Caki2 (cell line): ENCODE measurements at places on chromosomes 16 and 17. TPM values are rescaled to one million over a fixed set of nuclear protein-coding genes. Genes with fewer than 3 reads are reported as not detected.

DNA sequence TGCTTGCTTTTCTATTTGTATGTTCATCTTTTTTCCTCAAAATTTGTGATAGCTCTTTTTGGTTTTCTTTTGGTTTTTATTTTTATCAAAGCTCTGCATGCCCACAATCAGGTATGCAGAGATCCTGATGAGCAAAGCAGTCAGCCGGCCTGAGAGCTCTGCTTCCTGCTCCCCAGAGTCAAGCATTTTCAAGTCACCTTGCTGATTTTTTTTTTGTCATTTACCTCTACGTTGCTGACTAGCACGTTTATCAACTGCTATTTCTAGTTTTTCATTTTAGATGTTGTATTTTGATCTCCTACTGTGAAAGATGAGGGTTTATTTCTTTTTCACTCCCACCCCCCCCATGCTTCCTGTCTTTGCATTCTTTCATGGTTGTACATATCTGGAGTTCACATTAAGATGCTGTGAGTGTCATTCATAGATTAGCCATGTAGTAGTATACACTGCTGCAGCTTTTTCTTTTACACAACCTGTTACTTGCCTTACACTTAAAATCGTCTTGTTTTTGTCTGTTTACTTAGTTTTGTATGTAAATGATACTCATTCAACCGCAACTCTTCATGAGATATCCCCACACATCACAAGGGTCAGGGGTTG, 196.2 kb downstream of the LGALS9B start:
- DNase-seq: no peak

DNA sequence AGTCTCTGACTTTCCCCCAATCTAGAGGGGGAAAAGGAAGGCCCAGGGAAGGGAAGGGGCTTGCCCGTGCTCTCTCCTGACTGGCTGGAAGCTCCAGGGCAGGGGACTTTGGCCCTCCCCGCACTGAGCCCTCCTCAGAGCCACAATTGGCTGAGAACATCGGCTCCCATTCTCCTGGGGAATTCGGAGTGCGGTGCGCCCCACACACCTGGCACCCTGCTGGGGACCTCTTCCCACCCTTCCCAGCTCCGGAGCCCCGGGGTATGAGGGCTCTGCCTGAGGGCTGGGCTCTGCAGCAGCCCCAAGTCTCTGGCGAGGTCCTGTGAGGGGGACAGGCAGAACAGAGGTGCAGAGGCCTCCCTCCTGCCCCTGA, 36.0 kb downstream of the PIMREG start:
- DNase-seq: no peak

GRCh38 chr17:79633154-79633553, 22.3 kb upstream of the RBFOX3 start:
- no peak for DNase-seq

DNA sequence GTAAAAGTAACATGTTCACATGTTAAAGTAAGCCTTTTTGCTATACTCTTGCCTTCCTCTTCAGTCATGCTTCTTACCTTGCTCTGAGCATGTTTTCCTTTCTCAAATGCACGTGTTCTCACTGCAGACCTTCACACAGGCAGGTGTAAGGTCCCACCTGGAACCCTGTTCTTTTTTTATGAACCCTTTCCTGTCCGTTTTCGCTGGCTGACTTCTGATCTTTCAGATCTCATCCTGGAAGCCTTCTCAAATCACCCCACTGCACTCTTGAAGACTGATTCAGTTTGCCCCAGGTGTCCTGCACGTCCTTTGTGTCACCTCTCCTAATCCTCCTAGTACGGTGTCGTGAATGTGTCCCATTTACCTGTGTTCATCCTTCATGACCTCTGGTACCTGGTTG, 313.6 kb downstream of the SNX29 start:
- DNase-seq: no peak

Gene MIEN1
- 61.8 and 63.2 TPM in 2 replicates for total RNA-seq
